Right ventricle myocardium superior (tissue), 1 donor: ENCODE measurements at places on chromosomes 7 and 10. TPM values are rescaled to one million over a fixed set of nuclear protein-coding genes. Genes with fewer than 3 reads are reported as not detected.

Gene CPED1
- total RNA-seq = 26.2 TPM

Gene ADCY1
- total RNA-seq = 5.0 TPM

Gene PON1
- total RNA-seq = not detected

Gene OR2A12
- not detected for total RNA-seq

Gene CACUL1
- 21.4 TPM for total RNA-seq

Gene SLC39A12
- total RNA-seq = not detected

Gene KLF14
- not detected for total RNA-seq
